ENCODE measurements at places on chromosomes 7 and 10. TPM values are rescaled to one million over a fixed set of nuclear protein-coding genes. Genes with fewer than 3 reads are reported as not detected.

GRCh38 chr10:131102676-131103075 is 208.8 kb downstream of the TCERG1L start:
- DNase-seq, result no peak

GRCh38 chr10:62384447-62385081 is 10.4 kb downstream of the ZNF365 start:
- no peak for DNase-seq

GRCh38 chr7:90621125-90621746 is 25.1 kb downstream of the CDK14 start:
- DNase-seq, result no peak

DNA sequence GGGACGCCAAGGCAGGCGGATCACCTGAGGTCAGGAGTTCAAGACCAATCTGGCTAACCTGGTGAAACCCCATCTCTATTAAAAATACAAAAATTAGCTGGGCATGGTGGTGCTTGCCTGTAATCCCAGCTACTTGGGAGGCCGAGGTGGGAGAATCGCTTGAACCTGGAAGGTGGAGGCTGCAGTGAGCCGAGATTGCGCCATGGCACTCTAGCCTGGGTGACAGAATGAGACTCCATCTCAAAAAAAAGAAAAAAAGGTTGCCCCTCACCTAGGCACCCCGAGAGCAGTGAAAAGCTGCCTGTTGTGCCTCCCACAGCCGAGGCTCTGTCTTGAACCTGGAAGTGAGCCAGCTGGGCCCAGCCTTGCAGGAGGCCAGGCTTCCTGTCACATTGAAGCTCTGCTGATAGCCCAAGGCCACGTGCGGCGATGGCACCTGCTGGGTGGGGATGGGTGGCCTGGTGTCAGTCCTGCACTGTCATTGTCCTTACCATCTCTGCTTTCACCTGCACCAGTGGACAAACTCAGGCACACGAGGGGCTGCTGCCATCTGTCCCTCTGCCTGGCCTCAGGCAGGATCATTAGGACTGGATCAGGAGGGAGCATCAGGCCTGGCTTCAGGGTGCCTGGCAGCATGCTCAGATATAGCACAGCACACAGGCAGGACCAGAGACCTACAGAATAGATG is 37.8 kb downstream of the DNAJB12 start:
- peak; percentile 73 for DNase-seq

SFMBT2 gene
- total RNA-seq, result 11.0 TPM

GRCh38 chr10:19845503-19846368 is 29.5 kb downstream of the PLXDC2 start:
- DNase-seq, result no peak

Data from left ventricle myocardium inferior (tissue), 1 donor.